NCI-H1436 (cell line): ENCODE measurements at places on chromosomes 7 and 10.

- DNase-seq, result no peak
These were observed 184.7 kb downstream of the MAGI2 start for GRCh38 chr7:79268730-79269129.

DNA sequence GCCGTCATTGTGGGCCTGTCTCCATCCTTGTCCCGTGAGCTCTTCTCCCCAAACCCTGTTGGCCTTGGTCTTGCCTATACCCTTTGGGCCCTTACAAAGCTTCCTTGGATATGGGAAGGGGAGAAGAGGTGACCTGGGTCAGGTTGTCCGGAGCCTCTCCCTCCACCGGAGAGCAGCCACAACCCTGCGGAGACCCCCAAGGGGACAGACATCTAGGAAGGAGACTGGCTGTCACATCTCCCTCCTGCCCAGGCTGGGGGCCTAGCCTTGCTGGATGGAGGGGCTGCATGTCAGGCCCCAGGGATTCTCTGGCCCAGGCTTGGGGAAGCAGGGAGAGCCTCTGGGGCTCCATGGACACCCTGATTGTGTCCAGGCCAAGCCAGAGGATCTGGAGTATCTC, 11.8 kb downstream of the NACAD start:
- no peak for DNase-seq

GRCh38 chr7:50293509-50294179, 10.9 kb upstream of the IKZF1 start:
- DNase-seq, result no peak

GRCh38 chr10:124520558-124521428, 59.2 kb downstream of the LHPP start:
- no peak for DNase-seq
